ENCODE measurements at places on chromosomes 13 and 19. TPM values are rescaled to one million over a fixed set of nuclear protein-coding genes. Genes with fewer than 3 reads are reported as not detected.

DNA sequence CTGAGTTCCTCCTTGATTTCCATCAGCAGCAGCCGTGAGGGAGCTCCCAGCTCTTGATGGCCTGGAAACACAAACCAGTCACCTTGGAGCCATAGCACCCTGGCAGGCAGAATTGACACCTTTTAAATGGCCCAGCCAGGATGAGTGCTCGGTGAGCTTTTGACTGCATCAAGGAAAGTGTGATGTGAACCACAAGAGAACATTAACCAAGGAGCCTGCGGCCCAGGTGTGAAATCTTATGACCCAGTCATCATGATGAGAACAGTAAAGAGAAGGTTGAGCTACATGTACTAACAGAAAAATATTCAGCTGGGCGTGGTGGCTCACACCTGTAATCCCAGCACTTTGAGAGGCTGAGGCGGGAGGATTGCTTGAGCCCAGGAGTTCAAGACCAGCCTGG is 22.8 kb downstream of the SUGP2 start:
- DNase-seq: no peak

DNA sequence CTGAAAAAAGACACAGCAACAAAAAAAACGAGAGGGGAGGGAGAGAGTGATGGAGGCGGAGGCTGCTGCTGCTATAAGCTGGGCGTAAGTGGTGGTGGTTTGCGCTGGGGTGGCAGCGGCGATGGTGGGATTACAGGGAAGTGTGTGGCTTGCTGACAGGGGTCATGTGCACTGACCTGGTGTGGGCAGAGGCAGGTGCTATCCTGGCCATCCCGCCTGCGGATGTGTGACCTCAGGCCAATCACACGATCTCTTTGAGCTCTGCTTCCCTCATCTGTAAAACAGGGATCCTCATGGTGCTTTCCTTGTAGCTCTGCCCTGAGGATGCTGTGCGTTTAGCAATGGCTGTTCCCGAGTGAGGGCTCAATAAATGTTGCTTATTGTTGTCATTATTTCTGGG is 3.3 kb upstream of the ZNF580 start:
- DNase-seq: no peak

GRCh38 chr19:22634450-22634827 is 315 bp downstream of the ZNF492 start:
- no peak for DNase-seq

GRCh38 chr13:94309997-94310855 is 169.3 kb downstream of the DCT start:
- no peak for DNase-seq

DNA sequence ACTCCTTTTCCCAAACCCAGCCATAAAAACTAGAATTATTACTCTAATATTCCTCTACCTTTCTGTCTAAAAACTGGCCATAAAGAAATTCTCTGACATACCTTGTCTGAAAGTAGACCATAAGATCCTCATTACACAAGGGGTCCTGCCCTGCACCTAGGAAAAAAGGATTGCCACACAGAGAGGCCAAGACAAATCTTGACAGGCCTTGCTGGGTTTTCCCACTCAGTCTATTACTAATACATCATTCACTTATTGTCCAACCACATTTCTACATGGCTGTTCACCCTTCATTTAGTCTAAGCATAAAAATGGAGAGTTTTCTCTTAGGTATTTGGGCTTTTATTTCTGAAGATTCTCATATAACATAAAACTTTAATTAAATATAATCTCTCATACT is 319.8 kb downstream of the PCDH20 start:
- no peak for DNase-seq

Gene POU4F1
- polyA plus RNA-seq: not detected
